ENCODE measurements at places on chromosomes 4 and X. TPM values are rescaled to one million over a fixed set of nuclear protein-coding genes. Genes with fewer than 3 reads are reported as not detected.

The TCEANC gene
- total RNA-seq: 6.4 TPM

DNA sequence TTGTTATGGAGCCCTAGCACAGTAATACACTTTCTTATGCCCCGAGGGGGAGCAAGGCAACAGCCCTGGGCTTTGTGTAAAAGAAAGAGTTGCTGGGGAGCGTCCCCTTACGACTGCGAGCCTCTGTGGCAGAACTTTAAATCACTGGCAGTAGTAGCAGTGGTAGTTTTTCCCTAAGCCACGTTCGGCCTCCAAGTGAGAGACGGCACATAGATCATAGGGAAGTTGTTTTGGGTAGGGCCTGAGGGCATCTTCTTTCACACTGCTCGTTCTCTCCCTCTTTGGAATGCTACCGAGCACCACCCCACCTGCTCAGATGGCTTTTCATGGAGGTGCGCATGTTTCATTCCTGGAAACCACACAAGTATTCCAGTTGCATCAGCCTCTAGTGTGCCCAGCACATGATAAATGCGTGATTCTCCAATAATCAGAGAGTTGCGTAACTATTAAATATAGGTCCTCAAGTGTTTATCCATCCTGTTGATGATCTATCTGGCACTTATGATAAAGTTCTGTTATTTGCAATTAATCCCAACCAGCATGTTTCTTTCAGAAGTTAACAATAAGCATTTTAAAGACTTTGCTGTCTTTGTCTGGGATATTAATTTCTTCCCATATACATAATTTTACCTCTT is 7.0 kb upstream of the SYNPO2 start:
- DNase-seq: no peak

The SPANXA1 gene
- not detected for total RNA-seq

- DNase-seq: no peak
Measured at GRCh38 chr4:146260521-146260920, 46.2 kb downstream of the REELD1 start.

The BRS3 gene
- not detected for total RNA-seq

The NMU gene
- not detected for total RNA-seq
